ENCODE measurements at places on chromosomes 16 and 17.

DNA sequence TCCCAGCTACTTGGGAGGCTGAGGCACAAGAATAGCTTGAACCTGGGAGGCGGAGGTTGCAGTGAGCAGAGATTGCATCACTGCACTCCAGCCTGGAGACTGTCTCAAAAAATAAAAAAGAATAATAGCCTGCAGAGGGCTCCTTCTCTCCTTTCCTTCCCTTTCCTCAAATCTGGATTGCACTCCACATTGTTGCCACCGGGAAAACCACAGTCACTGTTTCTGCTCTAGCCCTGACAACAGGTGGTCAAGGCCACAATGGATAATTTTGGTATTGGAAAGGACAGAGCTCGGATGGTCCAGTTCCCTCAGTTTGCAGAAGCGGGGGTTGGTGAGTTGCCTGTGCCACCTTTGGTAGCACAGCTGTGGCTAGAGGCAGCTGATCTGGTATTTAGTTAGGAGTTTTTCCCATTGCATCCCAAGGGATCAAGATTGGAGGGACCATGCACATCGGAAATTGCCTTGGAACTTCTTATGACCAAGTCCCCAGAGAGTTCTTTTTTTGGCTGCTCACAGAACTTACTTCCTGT lies 44.7 kb upstream of the PRSS54 start:
- no peak for DNase-seq

GRCh38 chr17:15145621-15146020 lies 119.5 kb downstream of the PMP22 start:
- DNase-seq: no peak

DNA sequence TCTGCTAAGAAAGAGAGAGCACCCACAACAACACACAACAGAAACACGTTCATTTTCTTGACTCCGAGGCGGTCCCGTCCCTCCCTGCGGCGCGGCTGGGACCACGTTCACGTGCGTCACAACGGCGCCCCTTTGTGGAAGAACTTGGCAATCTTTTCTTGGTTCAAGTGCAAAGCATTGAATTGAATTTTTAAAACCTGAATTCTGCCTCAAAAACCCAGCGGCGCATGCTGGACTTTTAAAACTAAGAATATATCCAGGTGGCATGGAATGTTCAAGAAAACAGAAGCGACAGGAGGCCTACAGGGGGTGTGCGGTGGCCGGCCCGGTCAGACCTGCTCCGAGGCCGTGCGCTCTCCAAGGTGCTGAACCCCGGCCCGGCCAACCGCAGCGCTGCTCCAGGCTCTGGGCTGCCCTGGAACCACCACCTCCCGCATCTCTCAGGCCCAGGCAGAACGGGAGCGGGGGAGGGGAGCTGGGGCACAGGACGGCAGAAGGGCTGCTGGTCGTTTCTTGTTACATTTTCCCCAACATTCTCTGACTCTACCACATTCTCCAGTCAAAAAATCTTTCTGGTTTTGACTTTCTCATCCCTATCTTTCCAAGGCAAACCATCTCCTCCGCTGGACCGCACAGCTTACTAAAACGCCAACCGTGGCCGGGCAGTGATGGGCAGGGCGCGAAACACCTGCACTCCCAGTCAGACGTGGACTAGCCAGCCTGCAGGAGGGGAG lies 3.4 kb upstream of the HEXD start:
- DNase-seq: peak; percentile 37

DNA sequence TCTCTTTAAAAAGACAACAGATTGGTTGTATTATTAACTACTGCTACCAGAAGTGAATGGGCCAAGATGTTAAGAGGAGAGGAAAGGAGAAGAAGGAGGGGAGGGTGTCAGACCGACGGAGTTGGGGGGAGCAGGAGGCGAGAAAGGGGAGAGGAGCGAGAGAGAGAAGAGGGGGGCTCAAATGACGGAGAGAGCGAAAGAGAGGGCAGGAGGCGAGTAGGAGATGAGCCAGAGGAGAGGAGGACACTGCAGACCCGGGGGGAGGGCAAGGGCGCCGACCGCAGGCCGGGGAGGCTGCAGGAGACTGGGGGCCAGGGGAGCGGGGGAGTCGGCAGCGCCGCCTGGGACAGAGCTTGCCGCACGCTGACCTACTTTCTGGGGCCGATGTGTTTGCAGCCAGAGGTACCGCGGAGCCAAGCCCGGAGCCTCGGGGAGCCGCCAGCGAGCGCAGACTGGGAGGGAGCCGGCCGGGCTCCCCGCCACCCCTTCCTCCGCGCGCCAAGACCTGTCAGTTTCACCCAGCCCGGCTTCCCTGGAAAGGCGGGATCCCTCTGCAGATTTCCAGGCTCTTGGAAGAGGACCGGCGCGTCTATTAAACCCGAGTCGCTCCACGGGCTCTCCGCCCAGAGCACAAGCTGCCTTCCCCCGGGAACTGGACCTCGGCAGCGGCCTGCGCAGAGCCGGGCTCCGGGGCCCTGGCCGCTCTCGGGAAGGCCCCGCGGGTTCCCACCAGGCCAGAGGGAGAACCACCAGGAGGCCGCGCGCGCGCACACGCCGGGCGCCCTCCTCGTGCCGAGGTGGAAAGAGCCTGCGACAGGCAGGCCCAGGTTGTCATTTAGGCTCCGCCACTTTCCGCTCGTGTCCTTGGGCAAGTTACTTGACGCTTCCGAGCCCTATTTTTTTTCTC lies 74.6 kb downstream of the CMC2 start:
- DNase-seq: no peak

DNA sequence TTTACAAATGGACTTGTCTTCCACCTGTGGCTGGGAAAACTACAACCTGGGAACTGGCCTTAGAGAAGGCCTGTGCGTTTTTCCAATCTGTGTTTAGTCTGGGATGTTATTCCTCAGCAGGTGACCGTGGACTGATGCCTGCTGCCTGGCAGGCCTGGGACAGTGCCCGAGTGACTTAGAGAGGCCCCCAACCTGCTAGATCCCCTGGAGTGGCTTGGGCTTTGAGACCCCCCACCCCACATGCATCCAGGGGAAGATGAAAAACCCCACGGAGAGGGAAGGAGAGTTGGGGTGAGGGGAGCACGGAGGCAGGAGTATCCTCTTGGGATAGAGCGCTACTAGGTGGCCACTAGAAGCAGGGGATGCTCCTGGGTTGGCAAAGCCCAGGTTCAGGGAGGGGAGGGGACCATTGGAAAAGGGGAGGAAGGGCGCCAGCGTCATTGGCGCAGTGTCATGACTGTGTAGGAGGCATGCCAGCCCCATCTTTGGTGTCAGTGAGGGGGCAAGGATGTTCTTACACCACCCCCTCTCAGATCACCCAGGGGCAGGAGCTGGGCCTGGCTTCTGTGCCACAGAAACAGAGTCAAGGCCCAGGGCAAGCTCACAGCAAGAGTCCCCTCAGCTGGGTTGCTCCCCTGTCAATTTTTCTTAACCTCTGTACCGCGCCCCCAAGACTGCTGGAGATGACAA lies 54.1 kb downstream of the MEAK7 start:
- no peak for DNase-seq

DNA sequence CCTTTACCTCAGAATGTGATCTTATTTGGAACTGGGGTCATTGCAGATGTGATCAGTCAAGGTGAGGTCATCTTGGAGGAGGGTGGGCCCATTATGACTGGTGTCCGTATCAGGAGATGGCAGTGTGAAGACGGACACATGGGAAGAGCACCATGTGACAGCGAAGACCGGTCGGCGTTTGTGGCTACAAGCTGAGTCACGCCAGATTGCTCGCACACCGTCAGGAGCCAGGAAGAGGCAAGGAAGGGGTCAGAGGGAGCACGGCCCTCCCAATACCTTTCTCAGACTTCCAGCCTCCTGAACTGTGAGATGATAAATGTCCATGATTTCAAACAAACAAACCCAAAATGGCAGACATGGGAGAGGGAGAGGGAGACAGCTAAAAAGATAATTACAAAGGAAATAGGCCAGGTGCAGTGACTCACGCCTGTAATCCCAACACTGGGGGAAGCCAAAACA lies 13.2 kb downstream of the STARD3 start:
- no peak for DNase-seq

DNA sequence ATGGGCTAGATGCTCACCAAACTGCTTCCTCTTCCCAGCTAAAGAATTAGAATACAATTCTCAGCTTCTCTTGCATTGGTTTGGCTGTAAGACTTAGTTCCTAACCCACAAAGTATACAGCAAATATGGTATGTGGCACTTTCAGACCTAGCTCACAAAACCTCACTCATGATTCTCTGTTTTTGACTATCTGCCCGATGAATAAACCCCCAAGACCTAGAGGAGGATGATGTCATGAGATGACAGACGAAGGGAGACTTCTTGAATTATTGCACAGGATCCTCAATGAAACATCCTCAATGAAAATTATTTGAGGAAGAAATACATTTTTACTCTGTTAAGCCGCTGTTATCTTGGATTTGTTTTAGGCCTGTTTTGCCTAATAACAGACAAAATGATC lies 14.3 kb downstream of the CNOT1 start:
- no peak for DNase-seq

GRCh38 chr17:70855401-70856054 lies 686.2 kb downstream of the KCNJ2 start:
- DNase-seq: no peak

DNA sequence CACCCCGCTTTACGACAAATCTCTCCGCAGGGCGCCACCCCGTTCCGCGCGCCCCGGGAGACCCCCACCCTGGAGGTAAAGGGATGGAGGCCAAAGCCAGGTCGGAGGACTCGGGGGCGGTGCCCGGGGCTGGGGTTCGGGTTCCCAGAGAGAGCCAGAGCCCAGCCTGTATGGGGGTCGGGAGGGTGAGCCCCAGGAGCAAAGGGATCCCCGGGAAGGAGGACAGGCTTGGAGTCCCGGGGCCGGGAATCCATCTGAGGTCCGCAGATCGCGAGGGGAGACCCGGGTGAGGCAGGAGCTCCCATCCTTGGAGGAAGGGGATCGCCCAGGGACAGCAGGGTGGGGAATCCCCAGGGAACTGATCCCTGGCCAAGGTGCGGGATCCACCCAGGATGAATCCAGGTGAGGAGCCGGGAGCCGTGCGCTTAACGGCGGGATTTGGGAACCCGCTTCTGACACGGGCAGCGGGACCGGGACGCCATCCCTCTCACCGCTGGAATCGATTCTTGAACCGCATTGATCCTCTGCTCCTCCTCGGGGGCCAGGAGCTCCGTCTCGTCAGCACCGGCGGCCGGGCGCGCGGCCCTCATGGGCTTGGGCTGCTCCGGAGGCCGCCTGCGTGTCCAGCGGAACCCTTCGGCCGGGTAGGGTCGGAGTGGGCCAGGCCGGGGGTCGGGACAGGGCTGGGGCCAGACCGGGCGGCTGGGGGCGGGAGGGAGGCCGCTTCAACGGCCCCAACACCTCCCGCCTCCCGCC lies at the start of gene MMD:
Gene MMD, minus strand, starts transcription at position 657 of the 756 bp plus-strand sequence. Its CDS starts 140 bp downstream, at position 517.
- DNase-seq: no peak

- no peak for DNase-seq
Measured at GRCh38 chr16:85363881-85364280, 249.2 kb upstream of the GSE1 start.

DNA sequence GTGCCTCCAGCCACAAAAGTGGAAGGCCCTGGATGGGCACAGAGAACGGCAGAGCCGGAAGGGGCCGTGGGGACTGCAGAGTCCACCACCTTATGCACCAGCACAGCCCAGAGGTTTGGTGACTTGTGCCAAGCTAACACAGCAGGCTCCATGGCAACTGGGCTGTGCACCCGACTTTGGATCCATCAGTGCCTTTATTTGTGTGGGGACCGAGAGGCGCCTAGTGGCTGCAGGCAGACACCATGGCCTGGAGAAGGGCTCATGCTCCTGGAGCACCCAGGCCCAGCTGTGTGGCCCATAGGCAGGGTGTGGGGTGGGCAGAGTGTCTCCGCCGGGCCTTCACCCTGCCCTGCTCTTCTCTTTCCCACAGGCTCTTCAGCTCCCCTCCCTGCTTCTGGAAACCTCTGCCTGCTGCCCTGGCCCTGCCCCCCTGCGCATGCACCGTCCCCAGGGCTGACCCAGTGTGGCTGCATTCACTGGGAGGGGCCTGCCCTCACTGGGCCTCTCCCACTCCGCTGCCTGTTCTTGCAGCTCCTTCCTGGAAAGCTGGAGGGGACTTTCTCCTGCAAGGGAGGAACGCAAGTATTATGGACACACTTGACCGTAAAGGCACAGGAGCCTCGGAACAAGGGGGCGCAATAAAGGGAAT lies 10.1 kb downstream of the C16orf90 start:
- no peak for DNase-seq

DNA sequence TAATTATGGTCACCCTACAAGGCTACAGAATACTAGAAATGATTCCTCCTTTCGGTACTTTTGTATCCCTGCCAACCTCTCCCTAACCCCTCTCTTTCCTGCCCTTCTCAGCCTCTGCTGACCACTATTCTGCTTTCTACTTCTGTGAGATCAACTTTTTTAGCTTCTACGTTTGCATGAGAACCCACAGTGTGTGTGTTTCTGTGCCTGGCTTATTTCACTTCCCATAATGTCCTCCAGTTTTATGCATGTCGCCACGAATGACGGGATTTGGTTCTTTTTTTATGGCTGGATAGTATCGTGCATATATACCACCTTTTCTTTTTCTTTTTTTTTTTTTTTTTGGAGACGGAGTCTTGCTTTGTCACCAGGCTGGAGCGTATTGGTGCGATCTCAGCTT lies 92.1 kb downstream of the RAP1GAP2 start:
- no peak for DNase-seq

- DNase-seq: no peak
Measured at GRCh38 chr17:39929646-39930407, 2.3 kb downstream of the LRRC3C start.

DNA sequence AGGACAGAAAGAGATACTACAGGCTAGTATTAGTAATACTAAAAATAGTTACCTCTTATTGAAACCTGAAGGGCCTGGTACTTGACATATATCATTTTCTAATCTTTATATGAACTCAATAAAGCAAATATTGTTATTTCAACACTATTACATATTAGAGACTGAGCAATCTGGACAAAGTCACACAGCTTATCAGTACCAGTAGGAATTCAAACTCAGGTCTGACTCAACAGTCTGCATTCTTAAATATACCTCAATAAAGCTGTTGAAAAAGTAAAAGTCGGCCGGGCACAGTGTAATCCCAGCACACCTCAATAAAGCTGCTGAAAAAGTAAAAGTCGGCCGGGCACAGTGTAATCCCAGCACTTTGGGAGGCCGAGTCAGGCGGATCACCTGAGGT lies 67.4 kb downstream of the KANSL1 start:
- DNase-seq: no peak

- DNase-seq: no peak
Measured at GRCh38 chr17:5429191-5429887, 9.4 kb downstream of the RPAIN start.

- peak; percentile 53 for DNase-seq
Measured at GRCh38 chr16:3149630-3150345, 15.0 kb downstream of the ZNF213 start.

DNA sequence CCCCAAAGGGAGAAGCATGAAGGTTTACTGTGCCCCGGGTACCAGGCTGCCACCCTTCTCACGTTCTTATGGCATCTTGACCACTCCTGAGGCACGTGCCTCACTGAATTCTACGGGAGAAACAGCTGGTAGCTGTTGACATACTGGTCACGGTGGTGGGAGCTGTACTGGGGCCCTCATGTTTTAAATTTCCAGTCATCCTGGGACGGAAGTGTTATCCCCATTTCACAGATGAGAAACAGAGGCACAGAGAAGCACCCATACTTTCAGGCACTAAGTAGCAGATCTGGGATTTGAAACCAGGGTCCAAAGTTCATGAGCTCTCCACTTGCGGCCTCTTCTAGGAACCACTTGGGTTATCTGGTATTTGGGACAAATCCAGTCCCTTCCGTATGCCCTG lies 26.3 kb upstream of the DOC2B start:
- DNase-seq: no peak

- DNase-seq: no peak
Measured at GRCh38 chr17:79818026-79818758, 21.0 kb downstream of the CBX4 start.
